ENCODE measurements at places on chromosomes 5 and 9.

DNA sequence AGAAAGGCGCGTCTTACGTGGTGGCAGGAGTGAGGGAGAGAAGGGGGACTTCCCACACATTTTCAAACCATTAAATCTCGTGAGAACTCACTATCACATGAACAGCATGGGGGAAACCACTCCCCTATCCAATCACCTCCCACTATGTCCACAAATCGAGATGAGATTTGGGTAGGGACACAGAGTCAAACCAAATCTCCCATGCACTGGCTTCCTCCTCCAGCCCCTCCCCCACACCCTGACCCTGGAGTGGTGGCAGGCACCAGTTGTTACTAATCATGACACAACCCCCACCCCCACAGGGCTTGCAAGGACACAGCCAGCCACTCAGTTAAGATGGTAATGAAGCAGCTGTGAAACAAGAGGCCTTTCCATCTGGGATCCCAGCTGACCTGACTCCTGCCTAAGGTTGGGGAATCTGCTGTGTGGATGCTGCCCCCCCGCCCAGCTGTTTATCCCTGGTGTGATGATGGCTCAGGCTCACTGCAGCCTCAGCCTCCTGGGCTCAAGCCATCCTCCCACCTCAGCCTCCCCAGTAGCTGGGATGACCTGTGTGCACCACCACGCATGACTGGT is 57.1 kb upstream of the FUBP3 start:
- DNase-seq = no peak

GRCh38 chr9:18488886-18489285 is 14.9 kb downstream of the ADAMTSL1 start:
- no peak for DNase-seq

DNA sequence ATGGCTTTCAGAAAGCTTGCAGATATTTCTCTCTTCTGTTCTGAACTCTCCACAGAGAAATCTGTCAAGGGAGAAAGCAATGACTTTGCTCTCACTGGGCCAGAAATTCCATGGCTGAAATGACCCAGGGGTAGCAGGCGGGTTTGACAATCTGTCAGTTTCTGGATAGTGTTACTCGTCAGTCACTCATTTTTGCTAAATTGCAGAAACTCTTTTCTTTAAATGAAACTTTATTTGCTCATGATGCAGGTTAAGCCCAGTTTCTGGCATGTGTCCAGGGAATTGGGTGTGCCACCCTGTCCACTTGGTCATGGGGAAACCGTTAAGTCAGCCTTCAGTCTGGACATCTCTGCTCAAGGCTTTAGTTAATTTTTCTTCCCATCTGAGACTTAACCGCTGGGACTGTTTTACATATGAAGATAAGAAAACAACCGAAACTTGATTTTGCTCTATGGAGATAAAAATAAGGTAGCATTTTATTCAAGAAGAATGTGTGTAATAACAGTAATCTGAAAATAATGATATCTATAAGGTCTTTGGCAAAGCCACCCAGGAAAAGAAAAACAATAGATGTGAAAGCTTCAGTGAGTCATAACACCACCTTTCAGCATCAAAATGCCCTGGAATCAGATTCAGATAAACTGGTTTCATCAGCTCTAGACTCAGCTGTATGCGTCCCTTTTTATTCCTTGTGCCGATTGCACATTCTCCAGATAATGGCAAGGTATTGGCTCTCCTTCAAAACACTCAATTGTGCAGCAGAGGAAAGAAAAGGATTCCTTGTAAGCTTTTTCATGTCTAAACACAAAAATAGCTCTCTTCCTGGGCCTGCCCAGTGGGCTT is 308.3 kb downstream of the ZSWIM6 start:
- no peak for DNase-seq

DNA sequence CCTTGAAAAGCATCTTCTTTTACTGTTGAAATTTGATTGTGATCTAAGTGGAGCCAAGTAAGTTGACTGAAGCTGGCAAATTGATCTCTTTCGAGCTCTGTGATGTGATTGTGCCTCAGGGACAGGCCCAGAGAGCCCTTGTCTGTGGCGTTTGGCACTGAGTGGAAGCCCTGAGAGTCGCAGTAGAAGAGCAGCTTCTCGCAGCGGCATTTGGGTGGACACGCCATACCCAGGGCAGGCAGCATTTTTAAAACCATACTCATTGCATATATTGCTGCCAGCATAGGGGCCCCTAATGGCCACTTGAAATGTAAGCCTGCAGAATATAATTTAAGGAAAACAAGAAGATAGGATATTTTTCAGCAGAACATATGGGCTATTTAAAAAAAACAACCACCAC is 894 bp downstream of the LRRTM2 start:
- DNase-seq = no peak

GRCh38 chr5:180611140-180611850 is 20.0 kb upstream of the SCGB3A1 start:
- no peak for DNase-seq

DNA sequence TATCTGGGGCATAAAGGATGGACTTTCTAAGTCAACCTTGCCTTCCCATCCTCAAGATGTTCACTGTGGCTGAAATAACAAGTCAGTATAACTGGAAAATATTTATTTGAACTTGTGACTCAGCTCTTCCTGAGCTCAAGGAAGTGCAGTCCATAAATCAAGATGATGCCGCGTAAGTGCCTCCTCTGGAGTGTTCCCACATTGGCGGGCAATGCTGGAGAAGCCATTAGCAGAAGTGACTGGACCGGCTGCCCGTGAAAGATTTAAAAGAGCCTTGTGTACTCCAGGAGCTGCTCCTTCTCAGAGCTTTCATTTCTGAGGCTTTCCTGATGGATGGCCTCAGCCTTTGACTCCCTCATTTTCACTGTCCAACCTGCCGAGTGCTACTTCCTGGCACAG is 17.4 kb downstream of the TMOD1 start:
- no peak for DNase-seq

- DNase-seq = no peak
Observed at GRCh38 chr9:114270120-114270975, 52.5 kb upstream of the ORM1 start.

- DNase-seq = no peak
Observed at GRCh38 chr5:56566374-56567249, 248.7 kb upstream of the MAP3K1 start.

DNA sequence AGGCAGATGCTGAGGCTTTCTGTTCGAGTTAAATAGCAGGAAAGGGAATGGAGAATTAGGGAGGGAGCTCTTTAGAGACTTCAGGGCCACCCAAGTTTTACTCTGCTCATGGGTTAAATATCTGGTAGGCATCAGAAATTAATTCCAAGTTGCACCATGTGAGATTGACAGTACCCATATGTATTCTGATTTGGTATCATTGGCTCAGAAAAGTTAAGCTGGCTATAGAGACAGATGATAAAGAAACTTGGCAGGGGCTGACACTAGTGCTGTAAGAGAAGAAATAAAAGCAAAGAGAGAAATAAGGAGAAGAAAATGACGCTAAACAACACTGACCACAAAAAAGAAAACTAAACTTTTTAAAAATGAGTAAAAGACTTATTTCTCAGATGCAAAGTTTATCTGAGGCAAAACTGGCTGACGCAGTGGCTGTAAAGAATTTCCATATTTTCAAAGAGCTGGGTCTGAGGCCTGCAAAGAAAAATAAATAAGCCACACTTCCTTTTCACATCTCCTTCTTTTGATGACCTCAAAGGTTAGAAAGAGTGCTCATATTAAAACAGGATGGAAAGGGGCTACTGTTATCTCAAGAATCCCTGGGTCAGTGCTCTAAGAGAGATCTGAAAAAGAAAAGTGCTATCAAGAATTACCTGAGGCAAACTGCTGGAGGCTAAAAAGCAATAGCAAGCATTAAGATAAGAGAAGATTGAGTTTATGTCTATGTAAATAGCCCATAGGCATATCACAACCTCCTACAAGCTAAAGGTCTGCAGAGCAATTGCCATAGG is 399.0 kb upstream of the MEF2C start:
- DNase-seq = no peak

DNA sequence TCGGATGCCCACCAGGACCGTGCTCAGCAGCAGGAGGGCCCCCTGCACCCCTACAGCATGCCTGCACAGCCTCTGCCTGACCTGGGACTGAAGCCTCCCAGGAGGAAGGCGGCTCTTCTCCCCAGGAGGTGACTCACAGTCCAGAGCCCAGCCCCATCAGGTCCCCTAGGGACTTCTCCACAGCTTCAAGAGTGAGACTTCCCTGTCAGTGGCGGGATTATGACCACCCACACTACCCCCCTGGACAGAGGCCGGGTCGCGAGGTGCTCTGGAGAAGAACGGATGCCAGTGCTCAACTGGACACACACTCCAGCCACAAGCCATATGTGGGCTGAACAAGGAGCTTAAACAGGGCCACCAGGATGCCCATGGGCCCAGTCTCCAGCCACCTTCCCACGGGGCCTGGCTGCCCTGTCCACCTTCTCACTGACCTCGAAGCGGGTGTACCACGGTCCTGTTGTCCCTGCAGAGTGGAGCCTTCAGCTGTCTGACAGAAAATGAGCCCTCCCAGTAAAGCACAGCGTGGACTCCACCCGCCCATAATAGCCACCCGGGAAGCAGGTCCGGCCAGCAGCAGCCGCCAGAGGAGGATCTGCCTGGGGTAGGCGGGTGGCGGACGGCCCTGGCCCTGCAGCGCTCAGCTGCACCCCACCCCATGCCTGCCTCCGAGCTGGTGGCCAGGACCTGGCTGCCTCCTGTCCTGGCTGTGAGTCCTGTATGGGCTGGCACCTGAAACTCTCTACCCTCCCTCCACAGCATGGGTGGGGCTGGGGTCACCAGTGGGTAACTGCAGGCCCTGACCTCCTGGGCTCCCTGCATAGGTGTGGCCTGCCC is 54.7 kb downstream of the SEMA4D start:
- no peak for DNase-seq

GRCh38 chr5:147432323-147432722 is 77.5 kb downstream of the DPYSL3 start:
- DNase-seq = no peak

GRCh38 chr5:44389090-44389822 is at the start of gene FGF10:
Gene FGF10 (minus strand): TSS chr5:44389420. CDS start chr5:44388682, 738 bp downstream.
- DNase-seq = no peak

DNA sequence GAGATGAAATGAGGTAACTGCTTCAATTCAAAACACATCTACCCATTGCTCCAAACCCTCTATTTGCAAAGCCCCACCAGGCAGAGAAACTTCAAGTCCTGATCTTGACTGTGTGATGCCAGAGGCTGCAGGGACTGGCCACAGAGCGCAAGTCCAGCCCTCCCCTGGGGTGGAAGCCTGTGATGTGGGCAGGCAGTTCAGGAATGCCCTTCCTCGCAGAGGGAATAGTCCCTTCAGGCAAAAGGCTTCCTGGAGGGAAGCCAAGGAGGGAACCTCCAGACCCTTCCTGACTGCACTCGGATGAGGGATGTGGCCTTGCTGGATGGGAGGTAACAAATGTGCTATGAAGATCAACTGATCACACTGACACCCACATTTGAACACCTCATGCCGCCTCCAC is 131.2 kb downstream of the SLIT3 start:
- no peak for DNase-seq

GRCh38 chr9:77770340-77770739 is 122.2 kb upstream of the GNA14 start:
- DNase-seq = no peak

- no peak for DNase-seq
Observed at GRCh38 chr9:137268538-137269201, 8.9 kb upstream of the TOR4A start.

DNA sequence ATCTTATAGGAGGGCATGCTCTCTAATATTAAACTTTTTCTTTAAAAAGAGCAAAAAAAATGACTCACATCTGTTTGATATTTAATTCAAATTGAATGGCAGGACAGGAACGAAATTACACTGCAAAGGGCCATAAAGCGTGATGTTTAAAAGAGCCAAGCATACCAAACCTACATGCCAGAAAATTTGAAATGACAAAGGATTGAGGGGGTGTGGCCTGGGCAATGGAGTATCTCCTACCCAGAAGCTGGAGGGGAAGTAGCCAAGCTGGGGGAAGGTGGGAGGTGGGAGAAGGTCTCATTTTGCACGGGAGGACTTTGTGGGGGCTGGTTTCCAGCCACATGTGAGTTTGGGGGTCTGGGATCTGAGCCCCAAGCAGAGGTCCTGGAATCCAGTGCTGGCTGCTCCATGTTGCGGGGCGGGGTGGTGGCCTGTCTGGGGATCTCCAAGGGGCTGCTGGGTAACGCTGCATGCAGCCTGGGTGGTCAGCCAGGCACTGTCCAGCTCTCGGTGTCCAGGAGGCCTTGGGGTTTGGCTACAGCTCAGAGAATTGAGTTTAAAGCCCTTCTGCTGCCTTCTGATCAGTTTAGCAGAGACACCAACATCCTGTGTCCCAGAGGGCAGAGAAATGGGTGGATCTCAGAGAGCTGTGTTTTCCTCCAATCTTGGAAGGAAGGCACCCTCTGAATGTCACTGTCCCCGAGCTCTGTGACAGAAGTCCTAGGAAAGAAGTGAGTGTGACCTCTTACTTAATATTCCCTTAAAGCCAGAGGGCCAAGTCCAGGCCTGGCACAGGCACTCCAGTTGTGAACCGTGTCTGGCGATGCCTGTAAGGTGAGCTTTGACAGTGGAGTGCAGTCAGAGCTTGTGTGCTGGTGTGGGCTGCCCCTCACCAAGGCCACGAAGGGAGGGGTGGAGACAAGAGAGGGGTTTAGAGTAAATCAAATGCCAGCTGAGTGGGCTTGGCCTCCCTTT is 7.6 kb downstream of the DCANP1 start:
- DNase-seq = no peak

GRCh38 chr9:15485836-15486666 is 24.7 kb downstream of the PSIP1 start:
- no peak for DNase-seq

- no peak for DNase-seq
Observed at GRCh38 chr9:134283692-134284265, 42.5 kb upstream of the RXRA start.

DNA sequence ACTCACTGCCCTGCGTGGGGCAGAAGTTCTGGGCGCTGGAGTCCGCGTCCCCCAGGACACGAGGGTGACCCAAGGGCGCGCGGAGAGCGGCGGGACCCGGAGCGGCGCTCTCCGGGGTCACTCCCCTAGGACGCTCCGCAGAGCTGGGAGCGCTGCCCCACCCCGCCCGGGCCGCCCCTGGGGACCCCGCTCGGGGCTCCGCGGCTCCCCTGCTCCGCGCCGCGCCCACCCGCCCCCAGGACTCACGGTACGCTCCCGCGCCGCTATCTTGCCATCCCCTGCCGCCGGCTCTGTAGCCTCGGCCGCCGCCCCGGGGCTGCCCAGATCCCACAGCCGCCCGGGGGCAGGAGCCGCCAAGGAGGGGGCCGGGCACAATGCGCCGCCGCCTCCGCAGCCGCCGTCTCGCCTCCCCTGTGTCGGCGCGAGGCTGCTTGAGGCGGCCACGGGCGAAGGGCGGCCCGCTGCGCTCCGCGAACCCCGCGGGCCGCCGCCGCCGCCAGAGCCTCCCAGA is 303 bp downstream of the LIFR start:
- no peak for DNase-seq
